ENCODE measurements at places on chromosomes 11 and 22.

GRCh38 chr22:42925598-42925997 lies 68.5 kb upstream of the ARFGAP3 start:
- DNase-seq = no peak

- DNase-seq = no peak
These were observed 406.3 kb downstream of the ETS1 start for GRCh38 chr11:128181088-128181480.

- no peak for DNase-seq
These were observed 4.1 kb downstream of the ROBO3 start for GRCh38 chr11:124869331-124869730.

DNA sequence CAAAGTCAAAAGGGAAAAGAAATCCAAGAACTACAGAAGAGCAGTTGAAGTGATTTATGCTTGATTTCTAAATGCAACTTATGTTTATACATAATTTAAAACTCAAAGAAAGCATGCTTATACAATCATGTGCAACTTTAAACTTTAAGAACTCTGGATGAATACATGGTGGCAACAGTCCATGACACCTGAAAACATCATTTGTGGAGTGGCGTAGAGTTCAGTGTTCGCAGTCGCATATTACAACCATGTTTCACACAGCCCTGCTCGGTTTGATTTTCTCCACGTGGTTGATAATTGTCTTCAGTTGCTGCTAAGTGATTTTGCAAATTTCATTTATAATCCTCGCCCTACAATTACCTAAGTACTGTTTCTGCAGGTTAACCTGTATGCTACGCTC lies 45.4 kb downstream of the DKK3 start:
- no peak for DNase-seq

- no peak for DNase-seq
These were observed 8.0 kb upstream of the POU2F3 start for GRCh38 chr11:120231963-120232362.

DNA sequence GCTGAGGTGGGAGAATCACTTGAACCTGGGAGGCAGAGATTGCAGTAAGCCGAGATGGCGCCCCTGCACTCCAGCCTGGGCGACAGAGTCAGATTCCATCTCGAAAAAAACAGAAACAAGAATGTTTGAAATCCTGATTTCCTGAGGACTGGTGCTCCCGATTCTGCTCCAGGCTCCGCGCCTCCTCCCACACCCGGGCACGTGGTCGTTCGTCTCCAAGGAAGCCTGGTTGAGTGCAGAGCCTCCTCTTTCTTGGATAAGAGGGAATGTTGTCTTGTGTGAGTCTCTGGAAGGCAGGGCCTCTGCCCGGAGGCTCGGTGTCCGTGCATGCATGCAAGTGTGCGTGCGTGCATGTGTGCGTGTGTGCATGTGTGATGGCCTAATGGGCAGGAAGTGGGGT lies 30.1 kb downstream of the BRSK2 start:
- DNase-seq = no peak

GRCh38 chr11:122556605-122557004 lies 98.9 kb upstream of the UBASH3B start:
- no peak for DNase-seq

DNA sequence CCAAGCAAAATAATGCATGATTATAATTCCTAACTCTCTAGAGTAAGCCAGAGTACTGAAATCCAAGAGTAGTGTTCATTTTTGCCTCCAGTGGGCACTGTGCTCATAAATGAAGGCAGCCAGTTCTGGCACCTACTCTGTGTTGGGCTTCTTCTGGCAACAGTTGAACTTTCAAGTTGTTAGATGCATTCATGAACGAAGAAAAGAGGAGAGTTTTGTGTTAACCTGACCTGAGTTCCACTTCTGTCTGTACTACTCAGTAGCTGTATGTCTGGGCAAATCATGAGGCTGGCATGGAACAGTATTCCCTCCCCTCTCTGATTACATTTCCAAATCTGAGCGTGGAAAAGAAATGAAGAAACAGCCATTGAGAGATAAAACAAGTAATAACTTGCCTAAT lies 20.3 kb upstream of the TENM4 start:
- DNase-seq = no peak

DNA sequence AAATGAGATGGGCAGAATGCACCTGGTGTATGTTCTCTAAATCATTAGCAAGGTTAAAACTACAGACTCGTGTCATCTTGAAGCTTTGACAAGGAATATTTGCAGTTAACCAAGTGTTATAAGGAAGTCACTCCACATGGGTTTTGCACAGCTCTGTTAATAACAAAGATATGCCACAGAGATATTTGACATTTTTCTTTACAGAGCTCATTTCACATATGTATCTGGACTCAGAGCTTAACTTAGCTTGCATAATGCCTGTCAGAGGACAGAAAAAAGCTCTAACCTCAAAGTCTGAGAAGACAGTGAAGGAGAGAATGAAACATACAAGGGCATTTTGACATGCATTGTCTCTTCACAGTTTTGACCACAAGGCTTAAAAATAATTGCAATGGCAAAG lies 105.5 kb downstream of the C11orf87 start:
- DNase-seq = no peak

DNA sequence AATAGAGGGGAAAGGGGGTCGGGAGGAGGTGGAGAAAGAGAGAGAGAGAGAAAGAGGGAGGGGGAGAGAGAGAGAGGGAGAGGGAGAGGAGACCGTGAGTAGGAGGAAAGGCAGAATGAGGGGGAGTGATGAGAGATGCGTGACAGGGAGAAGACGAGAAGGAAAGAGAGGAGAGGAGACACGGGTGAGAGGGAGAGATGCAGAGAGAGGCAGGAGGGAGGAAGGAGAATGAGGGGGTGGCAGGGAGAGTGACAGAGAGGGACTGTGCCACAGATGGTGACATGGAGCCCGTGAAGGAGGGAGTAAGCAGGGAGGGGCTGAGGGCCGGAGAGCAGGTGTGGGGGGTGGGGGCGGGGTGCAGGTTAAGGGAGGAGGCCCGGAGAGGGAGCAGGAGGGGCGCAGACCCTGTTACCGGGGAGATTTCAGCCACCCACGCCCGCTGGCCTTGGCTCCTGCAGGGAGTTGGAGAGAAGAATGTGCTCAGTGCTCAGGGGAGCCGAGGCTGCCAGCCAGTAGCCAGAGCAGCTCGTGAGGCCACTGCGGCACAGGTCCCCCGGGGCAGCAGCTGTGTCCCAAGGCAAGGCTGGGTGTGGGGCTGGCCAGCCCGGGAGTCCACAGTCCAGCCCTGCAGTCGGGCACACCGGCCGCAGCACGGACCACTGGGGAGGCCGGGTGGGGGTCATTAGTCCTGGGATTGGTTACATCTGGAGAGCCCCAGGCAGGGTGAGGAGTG lies at the start of gene SSTR3:
TSS of gene SSTR3 (minus strand) at position 304 of the 733 bp plus-strand sequence. CDS start 4,674 bp downstream, outside the sequence.
- DNase-seq = no peak

- no peak for DNase-seq
These were observed 806 bp upstream of the SAAL1 start for GRCh38 chr11:18106688-18107087.

- DNase-seq = no peak
These were observed 10.1 kb downstream of the AIP start for GRCh38 chr11:67492801-67493547.

- DNase-seq = peak; percentile 17
These were observed 64.3 kb upstream of the RASD2 start for GRCh38 chr22:35476341-35476740.

DNA sequence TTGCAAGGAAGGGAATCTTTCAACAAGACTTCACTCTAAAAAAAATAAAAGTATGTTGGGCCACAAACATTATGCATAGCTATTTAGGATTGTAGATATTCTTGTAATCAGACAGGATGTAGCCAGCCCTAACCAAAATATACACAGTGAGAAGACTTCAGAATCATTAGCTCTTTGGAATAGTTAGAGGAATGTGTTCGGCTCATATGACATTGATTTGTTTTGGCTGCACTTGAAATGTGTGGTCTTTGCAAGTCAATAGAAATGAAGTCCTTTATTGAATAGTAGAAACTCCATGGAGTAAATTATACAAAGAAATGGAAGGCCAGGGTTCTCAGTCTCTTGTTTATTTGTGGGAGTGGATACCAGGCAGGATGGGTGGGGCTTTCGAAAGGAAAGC lies 692.1 kb downstream of the NTM start:
- DNase-seq = no peak

DNA sequence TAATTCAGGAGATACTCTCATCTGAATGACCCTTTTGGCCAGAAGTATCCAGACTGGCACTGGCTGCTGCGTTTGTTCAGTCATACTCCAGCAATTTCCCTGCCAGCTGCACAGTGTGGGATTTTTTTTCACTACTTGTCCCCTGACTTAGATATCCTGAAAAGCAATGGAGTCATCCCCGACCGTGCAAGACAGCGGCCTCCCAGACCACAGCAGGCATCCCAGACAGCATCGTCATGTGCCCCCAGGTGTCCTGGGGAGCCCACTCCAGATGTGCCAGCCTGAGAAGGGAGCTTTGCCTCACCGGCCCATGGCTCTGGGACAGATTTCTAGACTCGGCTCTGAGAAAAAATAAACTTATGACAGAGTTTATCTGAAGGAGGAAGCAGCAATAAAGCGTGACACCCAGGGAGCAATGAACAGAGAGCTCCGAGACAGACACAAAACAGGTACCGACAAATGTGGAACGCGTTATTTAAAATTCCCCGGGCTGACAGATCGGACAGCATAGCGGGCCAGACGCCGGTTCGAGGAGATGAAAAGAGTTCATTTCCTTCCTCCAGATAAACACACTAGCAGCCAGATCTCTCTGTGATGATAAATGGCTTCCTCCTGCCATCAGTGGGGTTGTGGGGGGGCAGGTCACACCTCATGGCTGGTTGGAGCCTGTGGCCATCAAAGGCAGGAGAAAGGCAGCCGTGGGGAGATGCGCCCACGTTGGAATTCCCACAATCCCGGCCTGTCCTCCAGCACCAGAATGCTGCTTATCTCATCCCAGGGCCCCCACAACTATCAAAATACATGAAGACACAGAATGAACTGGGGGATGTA lies 106.4 kb upstream of the FGF3 start:
- no peak for DNase-seq

- DNase-seq = no peak
These were observed 102.2 kb upstream of the NNMT start for GRCh38 chr11:114193730-114194679.

DNA sequence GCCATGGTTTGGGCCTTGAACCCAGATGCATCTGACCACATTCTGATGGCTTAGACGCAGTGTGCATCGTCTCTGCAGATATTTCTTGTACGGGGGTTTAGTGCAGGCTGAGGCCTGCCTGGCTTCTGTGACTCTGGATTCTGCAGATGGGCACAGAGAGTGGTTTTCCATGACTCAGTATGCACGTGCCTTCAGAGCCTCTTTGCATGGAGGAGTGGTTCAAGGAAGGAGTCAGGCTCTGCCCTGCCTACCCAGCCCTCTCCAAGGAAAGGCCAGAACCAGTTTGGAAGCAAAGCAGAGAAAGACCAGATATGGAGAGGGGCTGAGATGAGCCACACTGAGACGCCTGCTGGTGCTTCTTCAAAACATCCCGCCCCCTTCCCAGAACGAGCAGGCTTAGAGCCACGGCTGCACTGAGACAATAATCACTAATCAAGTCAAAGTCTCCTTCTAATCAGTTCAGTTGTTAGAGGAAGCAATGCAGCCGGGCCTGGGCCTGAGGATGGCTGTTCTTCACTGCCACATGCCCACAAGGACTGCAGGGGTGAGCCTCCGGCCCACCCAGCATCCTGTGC lies 308.9 kb downstream of the NXPE2 start:
- DNase-seq = no peak

DNA sequence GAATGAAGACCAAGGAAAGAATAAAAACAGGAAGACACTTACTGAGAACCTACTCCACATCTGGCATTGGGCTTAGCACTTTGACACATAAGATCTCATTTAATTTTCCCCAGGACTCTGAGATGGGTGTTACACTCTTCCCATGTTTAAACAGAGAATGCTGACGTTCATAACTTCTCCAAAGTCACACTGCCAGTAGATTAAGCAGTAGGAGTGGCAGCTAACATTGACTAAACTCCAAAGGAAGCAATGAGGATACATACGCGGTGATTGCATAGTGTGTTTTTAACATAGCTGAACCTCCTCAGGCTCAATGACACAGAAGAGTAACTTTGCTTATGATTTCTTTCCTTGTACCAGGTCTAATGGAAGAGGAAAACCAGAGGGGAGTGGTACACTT lies 14.5 kb upstream of the OR10V1 start:
- no peak for DNase-seq

- no peak for DNase-seq
These were observed 238.4 kb upstream of the DDI1 start for GRCh38 chr11:103798026-103798425.

GRCh38 chr11:115649461-115649860 lies 145.2 kb upstream of the CADM1 start:
- no peak for DNase-seq

- no peak for DNase-seq
These were observed 130.4 kb downstream of the SLC1A2 start for GRCh38 chr11:35288817-35289541.

DNA sequence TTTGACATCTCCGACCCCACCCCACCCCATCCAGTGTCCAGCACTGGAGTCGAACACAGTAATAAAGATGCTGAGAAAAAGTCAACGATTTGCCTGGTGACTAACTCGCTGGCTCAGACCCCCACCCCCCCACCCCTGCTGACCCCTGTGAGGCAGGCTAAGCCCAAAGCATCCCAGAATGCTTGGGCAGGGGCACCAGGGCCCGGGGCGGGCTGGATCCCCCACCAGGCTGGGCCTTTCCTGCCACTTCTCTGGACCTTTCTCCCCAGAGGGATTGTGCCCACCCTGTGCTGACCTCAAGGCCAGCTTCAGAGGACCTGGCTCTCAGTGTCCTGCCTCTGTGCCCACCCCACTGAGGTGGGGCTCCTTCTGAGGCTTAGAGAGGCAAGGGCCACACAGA lies 1.8 kb downstream of the C11orf86 start:
- no peak for DNase-seq

- no peak for DNase-seq
These were observed 15.2 kb upstream of the OR52K2 start for GRCh38 chr11:4433856-4434255.

- DNase-seq = no peak
These were observed 188.5 kb upstream of the MPPED2 start for GRCh38 chr11:30774496-30775232.

GRCh38 chr11:35483131-35483820 lies 42.1 kb downstream of the PAMR1 start:
- DNase-seq = no peak

- DNase-seq = no peak
These were observed 125.8 kb upstream of the POU2AF2 start for GRCh38 chr11:111119751-111120150.

- DNase-seq = no peak
These were observed 6.5 kb upstream of the IL10RA start for GRCh38 chr11:117979481-117980211.

- DNase-seq = peak; percentile 36
These were observed 21.3 kb downstream of the MORC2 start for GRCh38 chr22:30947173-30947815.

- no peak for DNase-seq
These were observed 651 bp upstream of the CARD16 start for GRCh38 chr11:105045676-105046296.

- no peak for DNase-seq
These were observed 906.7 kb upstream of the CHORDC1 start for GRCh38 chr11:91129596-91129995.

- no peak for DNase-seq
These were observed 201.8 kb upstream of the E2F8 start for GRCh38 chr11:19442554-19442910.
